ENCODE measurements at places on chromosomes 2 and 18. TPM values are rescaled to one million over a fixed set of nuclear protein-coding genes. Genes with fewer than 3 reads are reported as not detected.

The EIF2AK3 gene
- total RNA-seq: 41.9 TPM

The GEN1 gene
- 8.6 TPM for total RNA-seq

The GCG gene
- 21.1 TPM for total RNA-seq

The PLGLB2 gene
- 13.7 TPM for total RNA-seq

The CTLA4 gene
- total RNA-seq: not detected

The TRABD2A gene
- 2.2 TPM for total RNA-seq

The SPC25 gene
- total RNA-seq: 11.2 TPM

The ANKRD62 gene
- not detected for total RNA-seq

The GAD1 gene
- 0.50 TPM for total RNA-seq

The VPS54 gene
- total RNA-seq: 36.2 TPM

The CD207 gene
- total RNA-seq: not detected

The NDUFS1 gene
- total RNA-seq: 92.7 TPM

The MZT2B gene
- 103 TPM for total RNA-seq

The G6PC2 gene
- not detected for total RNA-seq

The GALNT13 gene
- 21.0 TPM for total RNA-seq

The FHOD3 gene
- 2.6 TPM for total RNA-seq

The SERPINB13 gene
- not detected for total RNA-seq

The GCA gene
- 43.2 TPM for total RNA-seq

The UGT1A4 gene
- total RNA-seq: not detected

The RFX8 gene
- total RNA-seq: not detected

The C2orf78 gene
- not detected for total RNA-seq

The UGT1A6 gene
- total RNA-seq: 3.4 TPM

The IL36RN gene
- total RNA-seq: 0.63 TPM

The INHBB gene
- total RNA-seq: 4.4 TPM

The GPBAR1 gene
- 10.9 TPM for total RNA-seq

The TXNL1 gene
- total RNA-seq: 74.7 TPM

The NFATC1 gene
- 4.2 TPM for total RNA-seq

The RPRM gene
- 2.1 TPM for total RNA-seq

All from hepatocyte (in vitro differentiated cells).